ENCODE measurements at places on chromosomes 1 and 21.
A peak's percentile ranks its signal among the peaks of the same experiment; 100 is the strongest.

DNA sequence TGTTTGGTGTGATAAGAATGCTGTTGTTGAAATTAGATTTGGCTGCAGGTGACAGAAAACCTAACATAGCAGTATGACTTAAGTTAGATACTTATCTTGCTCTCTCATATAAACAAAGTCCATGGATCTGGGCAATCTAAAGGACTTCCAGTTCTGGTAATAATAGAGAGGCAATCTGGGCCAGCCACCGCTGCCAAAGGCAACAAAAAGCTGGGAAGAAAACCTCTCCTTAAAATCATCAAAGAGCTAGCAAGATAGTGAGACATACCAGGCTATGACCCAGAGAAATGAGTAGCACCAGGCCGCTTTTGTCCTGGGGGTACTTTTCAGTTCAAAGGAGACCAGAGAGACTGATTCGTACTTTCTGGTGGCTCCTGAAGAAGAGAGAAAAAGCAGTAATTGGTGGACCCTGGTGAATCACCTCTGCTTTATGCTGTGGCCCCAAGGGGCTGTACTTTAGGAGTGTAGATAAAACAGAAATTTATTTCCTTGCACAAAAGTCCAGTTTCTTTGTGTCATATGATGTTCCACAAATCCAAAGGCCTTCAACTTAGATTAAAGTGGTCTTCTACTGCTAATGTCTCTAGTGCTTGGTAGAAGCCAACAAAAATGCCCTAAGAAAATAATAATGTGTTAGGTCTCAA lies 125.4 kb downstream of the TBX19 start:
- no peak overlapping the region for H3K27ac ChIP-seq
- no peaks in the 10 kb centered on the region for H3K27me3 ChIP-seq
- DNase-seq, result no peak
- H3K36me3 ChIP-seq, result no peaks in the 10 kb centered on the region

- H3K4me1 ChIP-seq, result peaks cover 74% of the 10 kb centered on the region
- peak overlapping the region; percentile 71 for H3K27ac ChIP-seq
- DNase-seq, result no peak
- H3K27me3 ChIP-seq, result no peaks in the 10 kb centered on the region
Measured at GRCh38 chr1:10671090-10671489, 125.4 kb downstream of the CASZ1 start.

- no peak overlapping the region for H3K4me3 ChIP-seq
- no peaks in the 10 kb centered on the region for H3K27me3 ChIP-seq
- no peak overlapping the region for H3K27ac ChIP-seq
- H3K36me3 ChIP-seq, result peaks cover 3% of the 10 kb centered on the region
- DNase-seq, result no peak
Measured at GRCh38 chr1:113792471-113792870, 19.8 kb downstream of the RSBN1 start.

GRCh38 chr1:182391028-182391361 lies 595 bp downstream of the GLUL start:
- H3K4me1 ChIP-seq, result peaks cover 6% of the 10 kb centered on the region
- peak overlapping the region; percentile 99 for H3K27ac ChIP-seq
- no peak for DNase-seq
- no peaks in the 10 kb centered on the region for H3K27me3 ChIP-seq
- peaks cover 25% of the 10 kb centered on the region for H3K36me3 ChIP-seq

GRCh38 chr1:239725933-239726332 lies 339.6 kb downstream of the CHRM3 start:
- no peak overlapping the region for H3K4me3 ChIP-seq
- H3K4me1 ChIP-seq, result no peaks in the 10 kb centered on the region

GRCh38 chr1:246742396-246742795 lies 18.2 kb downstream of the SCCPDH start:
- H3K4me1 ChIP-seq, result no peaks in the 10 kb centered on the region
- H3K27me3 ChIP-seq, result no peaks in the 10 kb centered on the region
- H3K27ac ChIP-seq, result no peak overlapping the region
- H3K36me3 ChIP-seq, result peaks cover 26% of the 10 kb centered on the region

- DNase-seq, result no peak
- peaks cover 3% of the 10 kb centered on the region for H3K27me3 ChIP-seq
- H3K27ac ChIP-seq, result no peak overlapping the region
Measured at GRCh38 chr1:226766565-226766964, 27.5 kb upstream of the ITPKB start.

GRCh38 chr1:184545601-184546000 lies 158.8 kb downstream of the C1orf21 start:
- peaks cover 4% of the 10 kb centered on the region for H3K36me3 ChIP-seq
- H3K4me3 ChIP-seq, result no peak overlapping the region
- no peaks in the 10 kb centered on the region for H3K4me1 ChIP-seq

DNA sequence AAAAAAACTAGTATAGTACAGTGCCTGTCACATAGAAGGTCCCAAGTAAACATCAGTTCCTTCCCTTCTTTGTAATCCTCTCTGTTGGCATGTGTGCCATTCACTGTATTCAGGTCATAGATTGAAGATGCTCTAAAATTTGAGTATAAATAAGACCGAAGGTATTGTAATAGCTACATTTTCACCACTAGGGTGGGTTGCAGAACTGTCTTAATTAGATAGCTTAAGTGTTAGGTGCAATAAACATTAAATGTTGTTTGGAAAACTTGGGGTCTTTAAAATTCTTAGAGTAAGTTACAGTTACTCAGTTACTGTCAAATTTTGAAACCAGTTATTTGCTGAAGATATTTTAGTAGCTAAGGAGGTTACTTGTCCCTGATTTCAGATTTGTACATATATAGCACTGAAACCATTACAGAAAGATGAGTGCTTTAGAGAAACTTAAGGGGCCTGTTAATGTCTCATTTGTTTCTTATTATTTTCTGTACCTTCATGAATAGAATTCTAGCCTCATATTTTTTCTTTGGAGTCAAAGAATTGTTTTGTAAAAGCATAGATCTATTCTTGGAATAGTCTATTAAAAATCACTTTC lies 24.3 kb downstream of the PER3 start:
- DNase-seq, result peak; percentile 31
- no peak overlapping the region for H3K27ac ChIP-seq
- no peak overlapping the region for H3K4me3 ChIP-seq
- H3K27me3 ChIP-seq, result no peaks in the 10 kb centered on the region
- no peaks in the 10 kb centered on the region for H3K4me1 ChIP-seq

DNA sequence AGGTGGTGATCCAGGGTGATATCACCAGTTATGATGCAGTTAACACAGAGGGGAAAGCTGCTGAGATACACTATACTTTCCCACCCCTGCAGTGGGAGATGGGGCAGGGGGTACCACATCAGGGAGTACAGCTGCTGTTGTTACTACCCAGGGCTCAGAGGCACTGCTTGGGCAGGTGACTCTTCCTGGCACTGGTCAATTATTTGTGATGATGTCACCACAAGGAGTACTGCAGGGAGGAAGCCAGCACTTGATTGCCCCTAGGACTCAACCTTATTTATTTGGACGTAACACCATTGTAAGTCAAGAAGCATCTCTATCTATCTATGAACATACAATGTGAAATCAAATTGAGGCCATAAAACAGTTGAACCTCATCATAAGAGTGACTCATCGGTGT lies 10.1 kb downstream of the IFNAR1 start:
- no peaks in the 10 kb centered on the region for H3K27me3 ChIP-seq
- H3K27ac ChIP-seq, result no peak overlapping the region
- peaks cover 3% of the 10 kb centered on the region for H3K36me3 ChIP-seq
- DNase-seq, result no peak

GRCh38 chr1:226737819-226738420 lies 1.2 kb downstream of the ITPKB start:
- peak; percentile 44 for DNase-seq
- H3K27me3 ChIP-seq, result no peaks in the 10 kb centered on the region
- H3K4me1 ChIP-seq, result peaks cover 3% of the 10 kb centered on the region
- H3K27ac ChIP-seq, result peak overlapping the region; percentile 79
- H3K4me3 ChIP-seq, result peak overlapping the region; percentile 75

GRCh38 chr1:215056584-215056983 lies 26.0 kb upstream of the KCNK2 start:
- no peaks in the 10 kb centered on the region for H3K4me1 ChIP-seq
- DNase-seq, result no peak
- H3K27ac ChIP-seq, result no peak overlapping the region
- H3K4me3 ChIP-seq, result no peak overlapping the region

DNA sequence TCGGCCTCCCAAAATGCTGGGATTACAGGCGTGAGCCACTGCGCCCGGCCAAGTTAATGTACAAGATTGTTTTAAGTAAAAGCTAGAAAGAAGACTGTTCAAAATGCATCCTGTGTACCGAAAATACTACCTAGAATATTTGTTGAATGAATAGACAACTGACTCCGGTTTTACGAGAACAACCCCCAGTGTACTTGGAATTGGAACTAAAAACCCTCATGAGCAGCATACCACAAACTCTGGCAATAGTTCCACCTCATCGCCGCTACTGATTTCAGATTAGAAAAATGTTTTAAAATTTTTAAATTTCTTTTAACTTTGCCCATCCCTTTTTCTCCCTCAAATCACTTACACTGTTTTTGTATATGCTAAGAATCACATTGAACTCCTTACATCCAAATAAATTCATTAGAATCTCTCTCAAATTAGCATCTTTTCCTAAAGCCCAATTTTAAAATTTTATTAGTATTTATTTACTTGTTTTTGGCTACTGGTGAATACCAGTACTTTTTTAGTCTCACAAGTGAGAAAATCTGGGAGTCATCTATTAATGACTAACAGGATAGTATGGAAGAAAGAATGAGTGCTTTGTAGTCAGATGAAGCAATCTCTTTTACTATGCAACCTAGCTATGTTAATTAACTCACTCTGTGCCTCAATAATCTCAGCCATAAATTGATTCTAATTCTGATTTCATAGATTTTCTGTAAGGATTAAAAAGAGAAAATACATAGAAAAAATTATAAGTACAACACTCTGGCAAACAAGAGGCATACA lies 95.1 kb downstream of the GPATCH2 start:
- DNase-seq, result no peak
- no peaks in the 10 kb centered on the region for H3K36me3 ChIP-seq
- H3K27me3 ChIP-seq, result no peaks in the 10 kb centered on the region
- H3K4me1 ChIP-seq, result no peaks in the 10 kb centered on the region
- no peak overlapping the region for H3K4me3 ChIP-seq

Data from lung (tissue), 17 donors.